ENCODE measurements at places on chromosomes 12 and 14.

DNA sequence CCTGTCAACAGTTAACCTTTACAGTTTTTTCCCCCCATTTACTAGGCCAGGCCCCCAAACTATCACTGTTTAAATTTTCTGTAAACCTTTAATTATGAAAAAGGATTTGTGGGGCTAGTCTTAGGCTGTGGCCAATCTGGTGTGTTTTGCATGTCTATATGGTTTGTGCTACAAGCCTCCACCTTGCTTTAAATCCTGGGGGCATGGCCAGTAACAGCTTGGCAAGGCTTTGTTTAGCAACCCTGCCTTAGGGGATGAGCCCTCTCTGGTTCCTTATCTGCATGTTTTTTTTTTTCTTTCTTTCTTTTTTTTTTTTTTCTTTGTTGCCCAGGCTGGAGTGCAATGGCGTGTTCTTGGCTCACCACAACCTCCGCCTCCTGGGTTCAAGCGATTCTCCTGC, 102.7 kb downstream of the KCNMB4 start:
- DNase-seq = no peak

DNA sequence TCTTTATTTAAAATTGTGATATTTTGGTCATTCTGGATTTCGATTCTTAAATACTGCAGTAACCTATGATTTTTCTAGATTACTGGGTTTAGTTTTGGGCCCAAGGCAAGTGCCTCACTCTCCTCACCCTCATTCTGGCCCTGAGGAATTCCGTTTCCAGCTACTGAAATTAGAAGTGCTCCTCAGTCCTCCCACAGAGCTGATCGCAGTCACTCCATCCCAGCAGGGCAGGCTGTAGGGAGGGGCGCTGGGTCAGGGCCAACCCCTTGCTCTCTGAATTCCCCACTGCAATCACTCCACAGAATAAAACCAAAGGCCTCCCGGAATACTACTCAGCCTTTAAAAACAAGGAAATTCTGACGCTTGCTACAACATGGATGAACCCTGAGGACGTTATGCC, 66.5 kb upstream of the DIO3 start:
- DNase-seq = no peak

- no peak for DNase-seq
These were observed 54.2 kb downstream of the CCNK start for GRCh38 chr14:99535448-99535847.

- DNase-seq = peak; percentile 15
These were observed 5.9 kb downstream of the ATG2B start for GRCh38 chr14:96357216-96357615.

DNA sequence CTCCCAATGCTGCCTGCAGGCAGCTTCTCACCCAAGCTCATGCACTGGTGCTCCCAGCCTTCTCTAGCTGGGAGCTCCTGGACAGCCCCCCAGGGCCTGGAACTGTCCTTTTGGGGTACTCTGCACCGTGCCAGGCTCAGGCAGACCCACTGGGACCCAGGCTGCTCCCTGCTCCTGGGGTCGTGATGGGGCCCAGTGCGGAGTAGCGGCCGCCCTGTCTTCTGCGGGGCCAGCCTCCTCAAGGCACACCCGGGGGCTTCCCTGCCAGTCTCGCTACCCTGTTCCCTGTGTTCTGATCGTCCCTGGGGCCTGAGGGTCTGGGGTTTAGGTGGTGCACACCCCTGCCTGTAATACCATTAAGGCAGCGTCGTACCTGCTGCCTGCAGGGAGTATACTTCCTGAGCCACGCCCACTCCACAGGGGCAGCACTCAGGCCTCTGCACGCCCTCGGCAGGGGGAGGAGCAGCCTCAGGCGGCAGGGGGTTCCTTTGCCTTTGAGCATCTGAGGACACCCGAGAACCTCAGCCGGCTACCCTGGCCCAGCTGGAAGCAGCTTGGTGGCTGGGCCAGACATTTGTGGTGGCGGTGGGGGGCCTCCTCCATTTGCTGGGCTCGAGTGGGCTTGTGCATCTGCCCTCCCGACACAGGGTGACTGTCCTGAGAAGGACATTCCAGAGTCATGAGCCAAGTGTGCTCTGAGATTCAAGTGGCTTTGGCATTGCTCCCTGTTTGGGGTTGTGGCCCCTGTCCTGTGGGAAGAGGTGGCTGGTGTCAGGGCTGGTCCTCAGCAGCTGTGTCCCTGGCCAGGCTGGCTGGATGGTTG, 9.2 kb upstream of the CRIP2 start:
- no peak for DNase-seq

GRCh38 chr12:118526255-118527095, 150.1 kb downstream of the SUDS3 start:
- no peak for DNase-seq

- peak; percentile 40 for DNase-seq
These were observed 8.7 kb upstream of the NIN start for GRCh38 chr14:50839691-50840090.

DNA sequence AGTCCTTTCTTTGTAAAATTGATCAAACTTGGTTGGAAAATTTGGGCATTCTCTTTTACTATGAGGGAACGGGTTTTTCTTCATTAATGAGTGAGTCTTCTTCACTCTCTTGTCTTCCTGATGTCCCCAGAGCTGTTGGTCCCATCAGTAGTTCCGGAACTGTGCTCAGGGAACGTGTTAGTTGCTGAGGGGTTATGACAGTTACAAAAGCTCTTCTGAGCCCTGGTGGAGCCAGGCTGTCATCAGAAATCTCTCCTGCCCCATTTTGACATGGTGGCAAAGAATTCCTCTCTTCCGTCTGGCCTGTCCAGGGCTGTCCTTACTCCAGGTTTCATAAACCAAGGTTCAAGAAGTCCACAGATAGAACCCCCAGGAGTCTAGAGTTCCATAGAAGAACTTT, 208.5 kb downstream of the SLC41A2 start:
- no peak for DNase-seq

- no peak for DNase-seq
These were observed 44.4 kb upstream of the TMCC3 start for GRCh38 chr12:94694732-94695131.

All from SK-MEL-5 (cell line).